ENCODE measurements at places on chromosomes 3 and 15.

DNA sequence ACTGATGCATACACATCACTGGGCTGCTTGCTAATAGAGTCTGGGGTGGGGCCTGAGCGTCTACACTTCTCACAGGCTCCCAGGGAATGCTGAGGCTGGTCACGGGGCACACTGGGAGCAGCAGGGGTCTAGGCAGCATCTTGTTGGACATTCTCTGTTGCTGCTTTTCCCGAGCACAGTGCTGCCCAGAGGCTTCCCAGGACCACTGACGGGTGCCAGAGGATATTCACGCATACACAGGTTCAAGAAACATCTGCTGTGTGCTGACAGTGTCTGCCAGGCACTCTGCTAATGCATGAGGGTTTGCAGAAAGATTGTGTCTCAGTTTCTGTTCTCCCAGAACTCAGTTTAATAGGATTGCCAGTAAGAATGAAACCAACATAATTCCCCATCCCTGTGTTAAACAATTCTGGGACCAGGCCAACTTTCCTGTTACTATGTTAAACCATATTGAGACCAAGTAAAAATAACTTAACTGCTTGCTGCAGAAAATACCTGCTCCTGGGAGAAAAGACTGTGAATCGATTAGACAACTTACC is 23.9 kb upstream of the BCL2L10 start:
- no peak for DNase-seq

GRCh38 chr3:123712077-123712860 is 127.4 kb upstream of the HACD2 start:
- no peak for DNase-seq

DNA sequence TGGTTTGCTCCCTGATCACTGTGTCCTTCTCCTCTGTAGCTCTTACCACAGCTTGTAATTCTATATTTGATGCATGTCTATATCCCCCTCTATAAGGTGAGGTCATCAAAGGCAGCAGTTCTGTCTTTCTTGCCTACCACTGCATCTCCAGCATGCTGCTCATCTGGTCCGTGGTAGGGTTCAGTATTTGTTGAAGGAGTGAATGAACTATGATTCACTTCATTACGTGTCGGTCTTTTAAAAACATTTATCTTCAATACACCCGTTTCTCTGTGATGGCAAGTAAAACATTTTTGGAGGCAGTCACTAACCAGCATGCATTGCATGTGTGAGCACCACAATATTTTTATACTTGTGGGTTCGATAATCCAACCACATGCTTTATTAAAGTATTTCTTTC is 27.6 kb downstream of the CHST14 start:
- DNase-seq = no peak

GRCh38 chr3:52887166-52887565 is 10.2 kb downstream of the STIMATE start:
- no peak for DNase-seq
